ENCODE measurements at places on chromosomes 16 and 17. TPM values are rescaled to one million over a fixed set of nuclear protein-coding genes. Genes with fewer than 3 reads are reported as not detected.
A peak's percentile ranks its signal among the peaks of the same experiment; 100 is the strongest.

DNA sequence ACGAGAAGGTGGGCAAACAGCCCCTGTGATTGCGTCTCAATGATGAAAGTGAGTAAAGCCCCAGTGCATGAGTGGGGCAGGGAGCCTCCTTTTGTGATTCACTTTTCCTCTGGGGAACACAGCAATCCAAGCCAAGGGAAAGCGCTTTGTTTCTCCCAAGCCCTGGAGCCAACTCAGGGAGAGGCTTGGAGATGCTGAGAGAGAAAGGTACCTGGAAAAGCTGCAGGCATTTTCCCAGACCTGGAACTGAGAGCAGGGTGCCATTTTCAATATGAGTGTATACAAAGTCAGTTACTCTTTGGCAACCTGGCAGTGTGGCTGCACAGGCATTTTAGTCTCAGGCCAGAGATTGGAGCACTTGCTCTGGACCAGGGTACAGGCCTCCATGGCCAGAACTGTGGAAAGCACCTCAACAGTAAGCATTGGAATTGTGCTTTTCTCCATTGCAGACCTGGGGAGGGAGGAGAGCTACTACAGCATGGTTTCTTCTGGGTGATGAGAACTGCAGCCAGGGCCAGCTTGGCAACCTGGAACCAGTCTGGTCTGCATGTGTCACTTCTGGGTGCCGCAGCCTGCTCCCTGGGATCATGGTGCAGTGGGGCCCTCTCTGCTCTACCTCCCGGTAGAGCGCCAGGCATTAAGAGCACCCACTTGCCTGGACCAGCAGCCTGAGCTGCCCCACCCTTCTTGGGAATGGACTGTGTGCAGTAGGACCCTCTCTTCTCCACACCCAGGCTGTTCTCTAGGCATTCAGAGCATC is 89.0 kb upstream of the CDH5 start:
- DNase-seq = no peak

GRCh38 chr16:71622088-71622487 is 3.9 kb upstream of the MARVELD3 start:
- no peak for DNase-seq

GRCh38 chr17:75874323-75875181 is 3.8 kb downstream of the TRIM47 start:
- DNase-seq = no peak

- DNase-seq = no peak
These were observed 13.5 kb downstream of the SLC38A7 start for GRCh38 chr16:58670946-58671583.

DNA sequence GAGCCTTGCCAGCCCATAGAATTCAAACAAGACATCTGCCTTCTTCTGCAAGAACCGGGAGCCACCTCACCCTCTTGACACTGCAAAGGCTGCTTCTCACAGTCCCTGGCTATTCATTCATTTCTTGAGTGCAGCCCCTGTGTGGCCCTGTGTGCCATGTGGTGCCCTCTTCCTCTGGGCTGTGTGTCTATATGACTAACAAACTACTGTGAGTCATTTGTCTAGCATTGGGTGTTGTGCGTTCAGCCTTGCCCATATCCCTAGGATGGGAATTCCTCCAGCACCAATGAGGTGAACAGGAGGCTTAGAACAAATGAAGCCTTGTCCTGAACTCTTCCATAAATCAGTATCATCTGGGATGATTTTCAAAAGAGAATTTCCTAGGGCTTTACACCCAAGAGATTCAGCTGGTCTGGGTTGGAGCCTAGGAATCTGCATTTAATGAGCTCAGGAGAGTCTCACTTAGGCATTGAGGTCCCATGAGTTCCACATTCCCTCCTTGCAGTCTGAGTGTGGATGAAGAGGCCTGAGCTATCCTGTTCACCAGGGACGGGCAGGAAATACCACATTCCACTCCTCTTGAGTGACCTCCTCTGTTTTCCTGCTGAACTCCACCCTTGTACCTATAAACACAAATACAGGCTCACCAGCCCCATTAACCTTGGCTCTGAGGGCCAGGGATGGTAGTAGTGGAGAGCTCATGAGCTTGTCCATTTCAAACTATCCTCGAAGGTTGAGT is 308.7 kb upstream of the N4BP1 start:
- no peak for DNase-seq

- DNase-seq = no peak
These were observed 95.5 kb downstream of the SDK2 start for GRCh38 chr17:73548620-73549311.

DNA sequence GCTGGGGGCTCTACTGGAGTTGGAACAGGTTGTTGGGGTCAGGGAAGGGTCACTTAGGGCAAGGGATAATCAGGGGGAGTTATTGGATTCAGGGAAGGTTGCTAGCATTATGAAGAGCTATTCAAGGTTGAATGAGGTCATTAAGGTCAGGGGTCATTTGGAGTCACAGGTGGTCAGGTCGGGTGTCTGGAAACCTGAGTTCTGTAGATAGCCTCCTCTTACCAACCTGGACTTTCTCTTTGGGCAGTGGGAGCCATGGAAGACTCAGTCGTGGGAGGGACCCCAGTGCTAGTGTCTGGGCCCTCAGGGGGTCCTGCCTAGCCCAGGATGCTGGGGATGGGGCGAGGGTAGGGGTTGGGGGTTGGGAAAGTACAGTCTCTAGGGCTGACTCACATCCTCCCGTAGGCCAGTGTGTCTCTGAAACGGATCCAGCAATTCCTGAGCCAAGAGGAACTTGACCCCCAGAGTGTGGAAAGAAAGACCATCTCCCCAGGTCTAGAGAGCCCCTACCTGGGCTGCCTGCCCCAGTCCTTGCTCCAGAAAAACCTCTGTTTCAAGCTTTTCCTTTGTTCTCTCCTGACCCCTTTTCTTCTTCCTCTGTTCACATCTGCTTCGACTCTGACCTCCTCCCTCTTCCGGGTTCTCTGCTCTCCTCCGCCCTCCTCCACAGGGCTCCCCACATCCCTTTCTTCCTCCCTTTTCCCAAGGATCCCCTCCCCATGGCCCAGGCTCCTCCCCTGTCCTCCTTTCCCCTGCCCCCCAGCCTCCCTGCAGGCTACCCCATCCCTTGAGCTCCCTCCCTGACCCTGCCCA is 33.5 kb downstream of the ABCC3 start:
- no peak for DNase-seq

GRCh38 chr16:80896776-80897175 is 92.4 kb upstream of the CDYL2 start:
- DNase-seq = no peak

DNA sequence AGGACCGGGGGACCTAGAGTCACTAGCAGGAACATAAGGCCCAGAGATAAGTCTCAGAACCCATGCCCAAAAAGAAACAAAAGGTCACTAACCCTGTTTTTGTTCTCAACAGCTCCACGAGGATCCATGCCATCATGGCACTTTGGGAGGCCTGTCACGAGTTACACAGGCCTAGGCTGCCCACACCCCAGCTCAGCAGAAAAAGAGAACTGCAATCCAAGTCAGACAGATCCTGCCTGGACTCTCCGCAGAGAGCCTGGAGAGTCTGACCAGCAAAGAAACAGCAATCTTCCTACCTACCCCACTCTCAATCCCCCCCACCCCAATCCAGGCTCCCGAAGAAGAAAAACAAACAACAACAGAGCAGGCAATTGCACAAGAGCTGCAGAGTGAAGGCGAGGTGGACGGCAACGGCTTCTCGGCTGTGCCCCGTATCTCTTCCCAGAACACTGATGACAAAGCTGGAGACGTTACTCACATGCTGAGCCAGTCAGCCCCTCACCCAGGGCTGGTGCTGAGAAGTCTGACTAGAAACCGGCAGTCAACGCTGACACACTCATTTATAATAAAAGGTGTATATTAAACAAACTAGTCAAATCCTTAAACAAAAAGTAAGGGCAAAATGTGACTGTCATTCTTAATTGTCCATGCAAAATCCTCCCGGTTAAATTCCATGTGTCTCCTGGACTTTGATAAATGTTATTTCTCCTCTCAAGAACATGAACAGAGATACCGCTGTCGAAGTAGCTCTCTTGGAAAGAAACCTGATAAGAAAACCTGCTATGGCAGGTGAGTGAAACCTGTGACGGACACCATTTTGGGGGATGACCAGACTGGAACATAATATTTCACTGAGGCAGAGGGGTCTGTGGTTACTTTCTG is 89.3 kb downstream of the SMG6 start:
- peak; percentile 77 for DNase-seq

- no peak for DNase-seq
These were observed 215.1 kb downstream of the CCDC182 start for GRCh38 chr17:57530026-57530425.

- no peak for DNase-seq
These were observed 473.9 kb downstream of the XYLT1 start for GRCh38 chr16:16996827-16997226.

GRCh38 chr17:841313-841712 is 59.2 kb downstream of the MRM3 start:
- DNase-seq = no peak

Gene JPH3
- total RNA-seq = 3.1 TPM

Gene MYH8
- total RNA-seq = not detected

Gene HOXB4
- 3.4 TPM for total RNA-seq

Gene SOX9
- total RNA-seq = 1.2 TPM

Data from umbilical cord (tissue), 2 donors.